Activated naive CD4-positive, alpha-beta T cell (primary cell): ENCODE measurements at places on chromosomes 11 and 22.

DNA sequence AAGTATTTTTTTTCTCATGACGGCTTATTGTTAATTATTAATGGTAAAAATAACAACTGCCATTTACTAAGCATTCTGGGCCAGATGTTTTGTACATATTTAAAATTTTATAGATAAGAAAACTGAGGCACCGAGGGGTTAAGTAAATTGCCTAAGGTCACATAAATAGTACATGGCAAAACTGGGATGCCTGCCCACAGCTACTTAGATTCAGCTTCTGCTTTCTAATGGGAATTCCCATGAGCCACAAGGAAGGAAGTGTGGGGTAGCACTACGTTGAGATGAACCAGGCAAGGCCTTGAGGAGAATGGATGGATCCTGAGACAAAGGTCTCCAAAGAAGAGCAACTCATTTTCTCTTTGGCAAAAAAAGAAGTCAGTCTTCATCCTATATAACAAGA lies 11.9 kb upstream of the PHF21A start:
- no peak for DNase-seq

- no peak for DNase-seq
Measured at GRCh38 chr11:27968461-27968860, 139.5 kb downstream of the KIF18A start.

GRCh38 chr11:134574947-134575346 lies 162.9 kb upstream of the B3GAT1 start:
- no peak for DNase-seq

DNA sequence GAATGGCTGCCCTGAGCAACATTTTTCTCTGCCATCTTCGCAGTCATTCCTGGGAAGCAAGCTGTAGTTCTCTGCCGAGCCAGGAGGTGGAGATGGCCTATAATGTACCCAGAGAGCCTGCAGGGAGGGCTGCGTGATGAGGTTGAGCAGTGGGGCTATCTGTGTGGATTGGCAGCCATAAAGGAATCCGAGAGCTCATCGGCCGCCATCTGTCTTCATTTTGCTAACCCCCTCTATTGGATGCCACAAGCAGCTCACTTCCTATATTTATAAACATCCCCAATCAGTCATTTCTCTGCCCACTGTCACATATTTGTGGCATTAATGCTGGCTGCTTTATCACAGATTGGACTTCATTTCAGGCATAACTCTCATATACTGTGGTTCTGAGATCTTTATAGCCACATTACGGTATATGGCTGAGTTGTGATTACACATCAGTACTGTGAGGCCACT lies 209.5 kb downstream of the NTM start:
- DNase-seq, result no peak

- DNase-seq, result no peak
Measured at GRCh38 chr11:114256967-114257286, 39.3 kb upstream of the NNMT start.

DNA sequence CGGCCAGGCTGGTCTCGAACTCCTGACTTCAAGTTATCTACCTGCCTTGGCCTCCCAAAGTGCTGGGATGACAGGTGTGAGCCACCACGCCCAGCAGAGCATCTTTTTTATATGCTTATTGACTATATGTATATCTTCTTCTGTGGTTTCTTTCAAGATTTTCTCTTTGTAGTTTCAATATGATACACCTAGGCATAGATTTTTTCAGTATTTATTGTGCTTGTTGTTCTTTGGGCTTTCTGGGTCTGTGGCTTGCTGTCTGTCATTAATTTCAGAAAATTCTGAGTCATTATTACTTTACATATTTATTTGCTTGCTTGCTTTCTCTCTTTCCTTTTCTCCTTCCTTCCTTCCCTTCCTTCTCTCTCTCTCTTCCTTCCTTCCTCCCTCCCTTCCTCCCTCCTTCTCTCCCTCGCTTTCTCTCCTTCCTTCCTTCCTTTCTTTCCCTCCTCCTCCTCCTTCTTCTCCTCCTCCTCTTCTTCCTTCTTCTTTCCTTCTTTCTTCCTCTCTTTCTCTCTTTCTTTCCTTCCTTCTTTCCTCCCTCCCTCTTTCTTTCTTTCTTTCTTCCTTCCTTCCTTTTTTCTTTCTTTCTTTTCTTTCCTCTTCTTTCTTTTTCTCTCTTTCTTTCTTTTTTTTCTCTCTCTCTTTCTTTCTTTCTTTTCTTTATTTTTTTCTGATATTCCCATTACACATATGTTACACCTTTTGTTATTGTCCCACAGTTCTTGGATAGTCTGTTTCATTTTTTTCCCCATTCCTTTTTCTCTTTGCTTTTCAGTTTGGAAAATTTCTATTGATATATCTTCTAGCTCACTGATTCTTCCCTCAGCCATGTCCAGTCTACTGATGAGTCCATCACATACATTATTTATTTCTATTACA lies 10.9 kb upstream of the DCHS1 start:
- no peak for DNase-seq

DNA sequence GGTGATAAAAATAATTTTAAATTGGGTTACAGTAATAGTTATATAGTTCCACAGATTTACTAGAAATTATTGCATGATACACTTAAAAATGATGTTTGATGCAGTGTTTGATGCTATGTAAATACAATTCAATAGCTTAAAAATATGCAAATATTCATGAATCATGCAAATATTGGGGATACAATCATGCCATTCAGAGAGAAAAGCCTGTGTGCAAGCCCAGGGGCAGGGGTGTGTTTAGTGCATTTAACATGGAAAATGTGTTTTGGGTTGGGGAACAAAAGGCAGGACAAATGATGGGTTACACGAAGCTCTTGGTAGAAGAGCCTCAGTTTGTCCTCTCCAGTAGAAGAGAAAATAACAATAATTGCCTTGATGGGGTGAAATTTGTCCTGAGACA lies 6.0 kb downstream of the TRIM22 start:
- DNase-seq, result no peak

DNA sequence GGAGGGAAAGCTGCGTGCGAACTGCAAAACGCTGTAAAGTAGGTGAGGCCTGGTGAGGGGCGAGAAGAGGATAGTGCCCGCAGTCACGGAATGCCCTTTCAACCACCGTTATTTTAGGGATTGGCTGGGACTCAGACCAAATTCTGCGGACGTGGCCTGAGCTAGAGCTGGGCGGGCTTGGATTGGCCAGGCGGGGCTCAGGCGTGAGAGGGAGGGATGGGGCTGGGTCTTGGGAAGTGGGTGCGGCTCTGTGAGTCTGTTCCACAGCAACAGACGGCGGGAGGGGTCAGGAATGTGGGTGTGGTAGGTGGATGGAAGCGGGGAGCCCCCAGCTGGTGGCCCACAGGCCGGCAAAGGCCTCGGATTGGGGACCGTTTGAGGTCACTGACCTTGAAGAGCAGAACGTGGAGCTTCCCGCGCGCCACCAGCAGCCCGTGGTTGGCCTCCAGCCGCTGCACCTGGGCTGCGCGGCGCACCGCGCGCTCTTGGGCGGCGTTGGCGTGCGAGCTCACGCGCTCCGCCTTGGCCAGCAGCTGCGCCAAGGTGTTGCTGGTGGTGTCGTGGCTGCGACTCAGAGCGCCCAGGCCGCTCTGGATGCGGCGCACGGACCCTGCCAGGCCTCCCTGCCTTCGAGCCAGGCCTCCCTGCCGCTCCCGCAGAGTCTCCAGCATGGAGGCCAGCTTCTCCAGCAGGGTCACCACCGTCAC lies 444 bp downstream of the CAVIN3 start:
- no peak for DNase-seq

DNA sequence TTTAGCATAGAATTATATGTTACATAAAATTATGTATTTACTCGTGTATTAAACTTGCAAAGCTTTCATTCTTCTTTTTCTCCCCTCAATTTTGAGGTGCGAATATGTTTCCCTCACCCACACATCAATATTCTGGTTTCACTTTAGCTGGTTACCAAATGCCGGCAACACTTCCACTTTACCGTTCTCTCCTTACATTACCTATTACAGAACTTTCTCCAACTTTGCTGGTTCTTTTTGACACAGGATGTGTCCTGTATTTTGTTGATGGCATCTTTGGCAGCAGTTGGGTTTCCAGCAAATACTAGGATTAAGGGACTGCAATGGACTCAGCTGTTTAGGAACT lies 84.9 kb downstream of the PRR5L start:
- no peak for DNase-seq

GRCh38 chr11:69642549-69642912 lies 1.6 kb downstream of the CCND1 start:
- DNase-seq, result peak; percentile 21

GRCh38 chr11:64306876-64307622 lies 1.7 kb downstream of the ESRRA start:
- no peak for DNase-seq

- DNase-seq, result no peak
Measured at GRCh38 chr11:44942029-44942955, 8.4 kb downstream of the TP53I11 start.

- DNase-seq, result no peak
Measured at GRCh38 chr22:48748113-48748859, 1079.4 kb downstream of the BRD1 start.

DNA sequence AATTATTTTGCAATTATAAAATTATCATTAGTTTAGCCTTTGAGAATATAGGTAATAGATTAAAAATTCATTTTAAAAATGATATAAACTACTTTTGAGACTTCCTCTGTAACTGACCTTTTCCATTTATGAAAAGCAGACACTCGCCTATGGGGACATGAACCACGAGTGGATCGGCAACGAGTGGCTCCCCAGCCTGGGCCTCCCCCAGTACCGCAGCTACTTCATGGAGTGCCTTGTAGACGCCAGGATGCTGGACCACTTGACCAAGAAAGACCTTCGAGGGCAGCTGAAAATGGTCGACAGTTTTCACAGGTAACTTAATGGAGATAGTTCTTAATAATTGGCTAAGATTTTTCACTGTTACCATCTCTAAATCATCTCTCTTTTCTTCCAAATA lies 26.3 kb upstream of the CTTN start:
- no peak for DNase-seq

GRCh38 chr11:76048763-76049162 lies 157.5 kb downstream of the WNT11 start:
- DNase-seq, result no peak

- DNase-seq, result no peak
Measured at GRCh38 chr22:35656284-35656752, 8.1 kb downstream of the APOL6 start.

GRCh38 chr11:71372693-71373657 lies 75.2 kb downstream of the DHCR7 start:
- no peak for DNase-seq

DNA sequence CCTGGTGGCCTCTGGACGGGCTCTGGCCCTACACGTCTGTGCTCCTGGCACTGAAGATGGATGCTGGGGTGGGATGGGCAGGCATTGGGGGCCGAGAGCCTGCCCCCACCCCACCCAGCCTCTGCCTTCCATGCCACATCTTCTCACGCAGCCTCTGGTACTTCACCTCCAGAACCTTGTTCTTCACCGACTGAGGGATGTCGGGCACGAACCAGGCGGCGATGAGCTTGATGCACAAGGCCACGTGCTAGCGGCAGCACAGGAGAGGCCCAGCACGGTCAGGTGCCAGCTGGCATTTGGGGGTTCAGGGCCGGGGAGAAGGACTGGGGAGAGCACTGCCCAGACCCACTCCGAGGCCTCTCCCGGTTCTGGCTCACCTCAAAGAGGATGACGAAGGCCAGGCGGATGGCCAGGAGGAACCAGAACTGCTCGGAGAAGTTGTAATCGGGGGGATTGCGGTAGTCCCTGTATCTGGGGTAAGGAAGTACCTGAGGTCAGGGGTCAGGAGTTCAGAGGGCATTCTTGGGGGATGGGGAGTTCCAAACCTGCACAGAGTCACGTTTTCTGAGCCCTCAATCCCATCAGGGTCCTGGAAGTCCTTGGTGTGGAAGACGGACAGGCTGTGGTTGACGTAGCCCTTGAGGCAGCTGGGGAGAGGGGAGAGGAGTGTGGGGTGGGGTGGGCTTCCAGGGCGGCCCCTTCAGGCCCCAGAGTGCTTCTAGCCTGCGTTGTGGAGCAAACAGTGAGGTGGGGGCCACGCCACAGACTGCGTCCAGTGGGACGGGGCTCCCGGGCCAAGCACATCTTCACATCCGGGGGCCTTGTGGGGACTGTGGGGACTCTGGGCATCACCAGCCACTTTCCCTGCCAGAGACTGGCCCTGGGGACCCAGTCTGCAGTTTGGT lies 3.8 kb upstream of the SIGIRR start:
- no peak for DNase-seq

DNA sequence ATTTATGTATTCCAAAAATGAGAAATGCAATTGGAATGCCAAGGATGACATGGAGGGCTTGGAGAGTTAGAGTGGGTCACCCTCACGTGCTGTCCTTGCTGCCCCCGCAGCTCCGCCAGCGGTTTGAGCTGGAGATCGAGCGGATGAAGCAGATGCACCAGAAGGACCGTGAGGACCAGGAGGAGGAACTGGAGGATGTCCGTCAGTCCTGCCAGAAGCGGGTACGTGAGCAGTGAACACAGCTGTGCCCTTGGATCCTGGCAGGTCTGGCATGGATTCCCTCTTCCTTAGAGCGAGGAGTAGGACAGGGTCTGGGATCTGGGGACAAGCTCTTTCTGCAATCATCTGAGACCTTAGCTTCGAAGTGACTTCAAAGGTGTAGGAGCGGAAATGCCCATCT lies 166.2 kb downstream of the MYO18B start:
- DNase-seq, result no peak

DNA sequence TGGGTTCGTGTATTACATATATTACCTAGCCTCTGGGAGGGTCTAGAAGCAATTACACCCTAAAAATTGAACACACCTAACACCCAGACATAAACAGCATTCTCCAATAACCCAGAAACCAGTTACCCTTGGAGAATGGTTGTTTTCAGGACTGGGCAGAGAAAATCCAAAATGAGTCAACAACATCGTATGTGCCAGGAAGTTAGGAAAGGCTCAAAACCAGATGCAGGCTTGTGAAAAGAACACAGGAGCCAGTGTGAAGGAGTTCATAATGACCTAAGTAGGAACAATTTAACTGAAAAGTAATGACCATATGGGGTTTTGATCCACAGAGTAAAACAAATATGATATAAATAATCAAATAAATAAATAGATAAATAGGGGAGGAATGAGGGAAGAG lies 5.1 kb upstream of the CLPB start:
- DNase-seq, result no peak

DNA sequence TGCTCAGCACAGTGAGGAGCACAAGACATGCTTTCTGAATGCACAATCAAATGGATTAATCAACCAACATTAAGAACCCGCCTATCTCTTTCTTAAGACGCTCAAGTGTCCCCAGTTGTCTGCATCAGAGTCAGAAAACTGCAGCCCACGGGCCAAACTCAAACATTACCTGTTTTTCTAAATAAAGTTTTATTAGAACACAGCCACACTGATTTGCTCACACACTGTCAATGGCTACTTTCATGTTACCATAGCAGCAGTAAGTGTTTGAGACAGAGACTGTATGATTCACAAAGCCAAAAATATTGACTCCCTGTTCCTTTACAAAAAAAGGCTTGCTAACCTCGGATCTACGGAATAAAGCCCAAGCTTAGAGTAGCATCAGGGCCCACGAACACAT lies 49.0 kb upstream of the ISX start:
- no peak for DNase-seq

DNA sequence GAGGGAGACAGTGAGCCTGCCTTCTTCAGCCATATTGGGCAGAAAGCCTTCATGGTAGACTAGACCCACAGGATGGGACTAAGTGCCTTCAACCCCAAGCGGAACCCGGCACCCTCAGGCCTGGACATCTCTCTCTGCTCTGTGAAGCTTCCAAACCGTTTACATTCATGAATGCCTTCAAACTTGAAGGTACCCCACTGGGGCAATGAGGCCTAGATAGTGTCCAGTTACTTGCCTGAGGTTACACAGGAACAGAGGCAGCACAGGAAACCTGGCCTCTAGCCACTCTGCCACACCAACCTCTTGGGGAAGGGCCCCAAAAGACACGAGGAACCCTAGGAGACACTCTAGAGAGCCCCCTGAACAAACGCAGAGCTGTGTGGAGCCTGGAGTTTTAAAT lies 14.5 kb upstream of the CYP2R1 start:
- no peak for DNase-seq
